ENCODE measurements at places on chromosomes 12 and 14.

DNA sequence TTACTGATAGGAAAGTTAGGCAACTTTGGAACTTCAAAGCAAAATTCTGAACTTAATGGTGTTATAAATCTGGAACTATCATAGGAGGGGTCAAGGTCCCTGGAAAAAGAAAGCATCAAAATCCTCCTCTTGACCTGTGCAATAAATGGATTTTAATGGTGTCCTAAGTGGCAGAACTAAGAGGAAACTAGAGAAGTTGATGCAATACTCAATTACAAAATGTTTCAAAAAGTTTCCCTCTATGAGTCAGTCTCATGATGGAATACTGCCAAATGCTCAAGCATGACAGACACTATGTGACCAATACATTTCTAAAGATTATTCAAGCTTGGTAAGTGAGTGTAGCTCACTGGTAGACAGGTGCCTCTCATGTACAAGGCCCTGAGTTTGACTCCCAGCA lies 47.7 kb upstream of the ERGIC2 start:
- no peak for DNase-seq

- DNase-seq, result no peak
Measured at GRCh38 chr12:60174476-60174875, 578.6 kb downstream of the SLC16A7 start.

DNA sequence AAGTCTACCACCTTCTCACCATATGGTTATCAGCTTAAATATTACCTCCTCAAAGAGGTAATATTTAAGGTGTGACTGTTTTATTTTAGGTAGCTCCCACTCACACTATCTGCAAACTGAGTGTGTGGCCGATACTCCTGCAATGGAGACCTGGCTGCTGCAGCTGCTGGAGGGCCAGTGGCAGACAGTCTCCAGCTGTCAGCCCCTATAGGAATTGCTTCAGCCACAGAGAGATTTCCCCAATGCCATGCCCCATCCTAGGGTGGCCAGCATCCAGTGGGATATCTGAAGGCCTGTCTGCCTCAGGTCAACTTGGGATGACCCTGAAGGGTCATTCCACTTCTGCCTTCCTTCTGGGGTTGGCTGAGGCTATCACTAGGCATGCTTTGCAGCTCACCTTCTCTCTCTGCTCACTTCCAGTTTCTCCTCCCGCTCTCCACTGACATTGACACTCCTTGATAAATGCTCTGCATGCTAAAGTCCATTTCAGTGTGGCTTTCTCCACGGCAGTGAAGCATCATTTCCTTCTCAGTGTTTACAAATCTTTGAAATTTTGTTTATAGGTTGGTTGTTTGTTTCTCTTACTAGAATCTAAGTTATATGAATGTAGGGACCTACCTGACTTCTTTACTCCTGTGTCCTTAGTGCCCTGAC lies 90.2 kb upstream of the USP44 start:
- DNase-seq, result no peak

DNA sequence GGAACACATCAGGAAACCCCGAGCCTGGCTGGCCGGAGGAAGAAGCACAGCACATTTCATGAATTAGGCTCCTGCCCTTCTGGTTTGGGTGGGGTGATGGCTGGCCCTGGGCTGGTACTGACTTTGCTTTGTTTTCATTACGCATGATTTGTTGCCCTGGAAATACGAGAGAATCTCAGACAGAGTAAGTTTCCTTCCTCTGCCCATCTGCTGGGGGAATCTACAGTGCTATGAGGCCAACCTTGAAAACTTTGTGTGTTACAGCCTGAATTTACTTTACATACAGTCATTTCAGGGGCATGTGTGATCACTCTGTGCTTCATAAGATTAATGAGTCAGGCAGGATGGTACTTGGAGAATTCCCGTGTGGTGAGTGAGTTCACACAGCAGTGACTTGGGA lies 20.5 kb upstream of the SLC5A8 start:
- no peak for DNase-seq

- no peak for DNase-seq
Measured at GRCh38 chr12:121676190-121676589, 6.7 kb upstream of the MORN3 start.

DNA sequence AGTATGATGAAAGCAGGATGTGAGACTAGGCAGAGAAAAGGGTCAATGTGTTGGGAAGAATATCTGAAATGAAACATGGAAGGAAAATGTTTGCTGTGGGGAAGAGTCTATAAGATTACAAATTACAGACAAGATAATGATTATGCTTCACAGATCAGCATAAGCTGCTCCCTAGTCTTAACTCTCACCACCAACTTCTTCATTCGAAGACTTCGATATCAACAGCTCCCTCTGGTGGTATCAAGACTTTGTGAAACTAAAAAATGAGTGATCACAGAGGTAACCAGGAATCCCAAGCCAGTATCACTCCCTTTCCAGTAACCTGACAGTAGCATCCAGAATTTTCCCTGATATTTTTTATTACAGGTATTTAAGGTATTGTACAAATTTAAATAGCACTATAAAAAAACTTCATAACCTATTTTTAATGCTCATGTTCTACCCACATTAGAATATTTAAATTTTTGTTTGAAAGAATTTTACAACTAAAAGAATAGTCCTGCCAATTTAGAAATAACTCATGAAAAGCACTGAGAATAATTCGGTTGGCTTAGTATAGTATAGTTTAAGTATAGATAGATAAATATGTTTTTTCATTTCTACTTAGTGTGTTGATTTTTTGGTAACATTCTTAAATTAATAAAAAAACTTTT lies 84.4 kb downstream of the C2CD5 start:
- no peak for DNase-seq

- peak; percentile 34 for DNase-seq
Measured at GRCh38 chr14:54566410-54567223, at the start of gene SAMD4A. TSS of gene SAMD4A (plus strand) at chr14:54567128. CDS start at chr14:54567917, 789 bp downstream.

- no peak for DNase-seq
Measured at GRCh38 chr12:19387161-19387560, 52.1 kb upstream of the AEBP2 start.

DNA sequence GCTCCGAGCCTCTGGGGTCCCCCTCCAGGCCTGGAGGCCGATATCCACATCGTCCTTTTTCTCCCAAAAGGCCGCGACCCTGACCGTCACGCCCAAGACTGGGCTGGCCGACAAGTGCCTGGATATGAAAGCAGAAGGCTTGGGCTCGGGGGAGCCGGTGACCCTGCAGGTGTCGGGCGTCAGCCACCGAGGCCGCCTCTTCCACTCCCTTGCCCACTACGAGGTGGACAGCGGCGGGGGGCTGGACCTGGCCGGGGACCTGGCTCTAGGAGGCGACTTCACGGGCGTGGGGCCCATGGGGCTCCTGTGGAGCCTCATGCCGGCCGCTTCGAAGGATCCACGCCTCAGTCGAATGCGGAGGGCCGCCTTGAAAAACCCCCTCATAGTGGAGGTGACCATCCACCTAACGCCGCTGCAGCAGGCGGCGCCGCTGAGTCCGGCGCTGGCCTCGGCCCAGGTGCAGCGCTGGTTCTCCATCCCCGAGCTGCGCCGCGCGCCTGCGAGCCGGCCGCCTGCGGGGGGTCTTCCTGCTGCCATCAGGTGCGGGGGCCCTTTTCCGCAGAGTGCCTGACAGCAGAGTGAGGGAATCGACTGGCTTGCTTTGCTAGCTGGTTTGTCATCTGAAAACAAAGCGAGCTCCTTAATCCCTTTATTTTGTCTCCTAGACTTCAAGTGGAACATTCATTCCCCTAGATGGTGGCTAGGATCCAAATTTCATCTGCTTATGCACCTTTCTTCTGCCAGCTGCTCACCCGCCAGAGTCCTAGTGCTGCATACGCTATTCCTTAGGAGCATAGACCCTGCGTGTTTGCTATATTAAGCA lies 10.6 kb upstream of the DNAL1 start:
- no peak for DNase-seq

DNA sequence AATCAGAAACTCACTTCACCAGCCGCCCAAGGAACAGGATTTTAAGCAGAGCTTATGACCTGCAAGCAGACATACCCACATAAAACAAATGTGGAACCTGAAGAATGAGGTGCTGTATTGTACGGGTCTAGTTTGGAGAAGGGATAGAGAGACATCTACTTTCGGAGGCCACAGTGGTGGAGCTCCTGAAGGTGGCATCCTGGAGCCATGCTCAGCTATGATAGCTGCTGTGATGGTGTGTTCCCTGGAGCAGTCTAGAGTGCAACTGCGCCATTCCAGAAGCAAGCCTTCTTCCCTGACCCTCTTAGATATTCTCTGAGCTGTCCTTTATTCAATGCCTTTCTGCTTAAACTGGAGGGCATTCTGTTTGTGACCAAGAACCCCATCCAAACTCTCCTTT lies 402.6 kb downstream of the FUT8 start:
- DNase-seq, result no peak

DNA sequence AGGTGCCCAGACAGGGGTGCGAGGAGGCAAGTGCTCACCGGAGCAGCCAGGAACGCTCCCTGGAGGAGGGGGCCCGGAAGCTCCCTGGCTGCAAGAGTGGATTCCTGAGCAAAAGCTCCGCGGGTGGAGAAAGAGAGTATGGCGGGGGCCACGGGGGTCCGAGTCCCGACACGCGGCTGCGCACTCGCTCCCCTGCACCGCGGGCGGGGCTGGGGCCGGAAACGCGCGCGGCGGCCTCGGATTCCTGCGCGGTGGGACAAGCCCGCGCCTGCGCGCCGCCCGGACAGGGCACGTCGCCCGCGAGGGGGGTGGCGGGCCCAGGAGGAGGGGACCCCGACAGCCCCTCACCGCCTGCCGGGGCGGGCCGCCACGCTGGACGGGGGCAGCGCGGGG lies 27.8 kb upstream of the GPR132 start:
- no peak for DNase-seq

DNA sequence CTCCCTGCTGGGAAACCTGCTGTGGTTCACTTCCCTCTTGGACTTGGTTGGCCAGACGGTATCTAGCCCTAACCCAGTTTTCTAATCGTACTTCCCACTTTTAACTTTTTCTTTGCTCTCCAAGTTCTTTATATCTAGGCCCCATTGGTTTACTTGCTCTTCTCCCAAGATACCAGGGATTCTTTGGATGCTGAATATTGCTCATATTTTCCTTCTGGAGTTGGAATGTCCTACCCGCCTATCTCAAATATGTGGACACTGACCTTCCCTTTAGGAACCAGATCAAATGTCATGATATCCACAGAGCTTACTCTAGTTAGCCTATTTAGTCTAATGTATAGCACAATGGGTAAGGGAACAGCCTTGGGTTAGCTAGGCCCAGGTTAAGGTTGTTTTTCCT lies 228.6 kb downstream of the DACT1 start:
- no peak for DNase-seq

- DNase-seq, result no peak
Measured at GRCh38 chr12:113416091-113416754, 6.0 kb upstream of the SDSL start.

All from stimulated activated CD4-positive, alpha-beta T cell treated with anti-CD3 and anti-CD28 coated beads, Interleukin-1b, Interleukin-23, amount 100 ng/mL, for 24 hours (primary cell).